ENCODE measurements at places on chromosomes 6 and 20. TPM values are rescaled to one million over a fixed set of nuclear protein-coding genes. Genes with fewer than 3 reads are reported as not detected.
A peak's percentile ranks its signal among the peaks of the same experiment; 100 is the strongest.

GRCh38 chr20:40689943-40690835 is 1.2 kb upstream of the MAFB start:
- DNase-seq, result peak; percentile 92

DNA sequence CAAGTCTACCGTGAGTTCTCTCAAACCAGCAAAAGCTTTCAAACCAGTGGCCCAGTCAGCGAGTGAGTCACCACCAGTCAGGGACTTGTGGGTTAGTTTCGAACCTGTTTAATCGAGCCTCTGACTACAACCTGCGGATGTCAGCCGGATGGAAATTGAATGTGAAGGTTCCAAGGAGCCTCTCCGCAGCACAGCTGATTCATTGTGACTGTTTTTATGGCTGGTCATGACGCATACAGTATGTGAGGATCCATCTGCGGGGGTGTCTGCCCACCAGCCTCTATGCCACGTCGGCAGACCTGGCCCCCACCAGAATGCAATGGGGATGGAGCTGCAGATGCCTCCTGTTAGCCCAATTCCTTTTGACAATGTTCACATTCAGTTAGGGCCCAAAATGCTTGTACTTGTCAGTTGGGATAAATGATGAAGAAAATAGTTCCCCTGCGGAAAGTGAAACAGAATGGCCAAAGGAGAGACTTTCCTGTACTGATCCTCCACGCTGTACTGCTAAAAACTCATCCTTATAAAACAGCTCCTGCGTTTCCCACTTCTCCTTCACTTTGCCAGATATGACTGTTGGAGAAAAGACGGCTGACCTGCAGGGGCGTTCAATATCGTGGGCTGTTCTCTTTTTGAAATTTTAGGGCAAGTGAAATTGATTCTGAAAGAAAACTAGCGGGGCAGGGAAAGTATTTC is 206.6 kb downstream of the TFAP2B start:
- DNase-seq, result no peak

DNA sequence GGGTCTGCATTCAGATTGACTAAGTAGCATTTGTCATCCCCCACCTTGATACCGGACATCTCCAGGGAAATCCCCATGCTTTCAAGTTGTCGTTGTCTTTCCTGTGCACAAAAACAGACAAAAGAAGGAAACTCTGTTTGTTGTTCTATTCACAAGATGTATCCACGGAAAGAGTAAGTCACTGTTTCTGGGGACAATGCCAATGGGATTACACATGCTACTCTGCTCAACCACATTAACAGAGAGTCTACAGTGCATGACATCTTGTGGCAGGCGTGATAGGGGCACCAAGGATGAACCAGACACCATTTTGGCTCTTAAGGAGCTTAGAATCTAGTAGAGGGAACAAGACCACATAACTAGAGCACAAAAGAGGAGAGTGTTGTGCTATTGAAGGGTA is 124.4 kb upstream of the NUP153 start:
- DNase-seq, result no peak

GRCh38 chr6:43186706-43187105 is 4.7 kb downstream of the CUL9 start:
- no peak for DNase-seq

DNA sequence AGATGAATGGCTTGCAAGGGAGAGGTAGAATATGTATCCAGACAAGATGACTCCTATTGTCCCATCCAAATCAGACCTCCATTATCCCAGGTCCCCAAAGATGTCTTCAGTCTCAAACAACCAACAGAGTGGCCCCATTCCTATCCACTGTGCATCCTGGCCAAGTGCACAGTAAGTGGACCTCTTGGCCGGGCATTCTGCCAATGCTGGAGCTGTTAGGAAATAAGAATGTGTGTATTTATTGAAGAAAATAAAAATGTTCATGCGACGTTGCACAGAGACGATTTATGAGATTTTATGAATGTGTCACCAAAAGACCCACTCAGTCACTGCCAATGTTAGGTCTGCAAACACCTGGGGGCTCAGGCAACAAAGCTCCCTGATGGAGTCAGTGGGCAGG is 196.0 kb downstream of the MAFB start:
- no peak for DNase-seq

Gene CTCFL
- total RNA-seq, result not detected

DNA sequence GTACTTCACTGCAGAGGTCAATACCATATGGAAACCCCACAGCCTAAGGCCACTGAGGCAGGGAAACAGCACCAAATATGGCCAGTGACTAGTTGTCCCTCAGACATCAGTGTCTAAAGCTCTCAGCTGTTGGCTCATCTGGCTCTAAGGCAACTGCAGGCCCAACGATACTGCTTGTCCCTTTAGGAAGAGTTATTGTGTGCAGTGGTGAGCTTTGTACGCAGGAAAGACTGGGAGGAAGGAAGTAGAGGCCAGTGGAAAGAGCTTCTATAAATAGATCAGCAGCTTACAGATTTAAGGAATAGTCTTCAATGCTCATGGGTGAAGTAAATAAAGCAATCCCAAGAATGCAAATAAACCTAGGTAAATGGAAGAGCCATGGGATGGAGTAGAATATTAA is 29.3 kb downstream of the DNAAF9 start:
- DNase-seq, result no peak

Gene C4A
- 56.0 TPM for total RNA-seq

DNA sequence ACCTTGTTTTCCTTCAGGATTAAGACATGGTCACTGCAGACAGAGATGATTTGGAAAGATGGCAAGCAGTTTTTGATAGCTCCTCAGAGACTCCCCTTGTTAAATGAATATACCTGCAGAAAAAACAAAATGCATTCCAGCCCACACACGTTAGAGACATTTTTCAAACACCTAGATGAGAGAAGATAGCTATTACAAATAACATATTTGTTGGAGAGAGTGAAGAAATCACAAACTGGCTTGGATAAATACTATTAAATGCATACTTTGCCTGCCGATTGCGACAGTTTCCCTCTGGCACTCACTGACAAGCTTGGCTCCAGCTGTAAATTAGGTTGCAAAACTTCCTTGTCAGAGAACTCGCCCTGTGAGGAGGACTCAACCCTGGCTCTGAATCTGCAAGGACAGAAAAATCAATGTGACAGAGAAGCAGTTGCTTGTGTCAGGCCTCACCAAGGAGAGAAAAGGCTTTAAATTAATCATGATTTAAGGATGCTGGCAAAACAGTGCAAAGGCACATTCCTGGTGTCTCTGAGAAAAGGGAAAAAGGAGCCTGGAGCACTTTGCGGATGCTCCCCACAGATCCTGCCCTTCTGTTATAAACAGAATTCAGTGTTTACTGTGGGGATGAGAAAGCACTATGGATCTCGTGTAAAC is 423.7 kb upstream of the MARCKS start:
- DNase-seq, result no peak

Gene SLC22A16
- 0.16 TPM for total RNA-seq

GRCh38 chr6:167152862-167153261 is 4.9 kb downstream of the GPR31 start:
- DNase-seq, result no peak

Gene ADGRG6
- total RNA-seq, result 17.6 TPM

- no peak for DNase-seq
Measured at GRCh38 chr6:128981716-128982115, 98.8 kb downstream of the LAMA2 start.

DNA sequence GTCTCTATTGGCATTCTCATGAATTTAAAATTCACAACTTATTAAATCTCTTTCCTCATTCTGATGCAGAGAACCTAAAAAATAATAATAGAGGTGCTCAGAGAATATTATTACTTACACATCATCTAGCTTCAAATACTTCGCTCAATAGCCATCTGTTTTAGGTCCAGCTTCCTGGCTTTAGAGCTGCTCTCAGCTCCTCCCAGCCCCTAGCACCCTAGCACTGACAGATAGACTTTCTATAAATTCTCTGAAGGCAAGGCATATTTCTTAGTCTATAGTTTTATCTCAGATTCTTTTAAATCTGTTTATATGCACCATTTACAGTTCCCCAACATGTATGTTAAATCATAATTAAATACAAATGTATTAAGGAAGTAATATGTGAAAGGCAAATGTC is 281.3 kb downstream of the PTPRK start:
- DNase-seq, result no peak

- DNase-seq, result no peak
Measured at GRCh38 chr6:144912474-144912873, 627.3 kb downstream of the UTRN start.

GRCh38 chr6:85455471-85456026 is 5.7 kb downstream of the NT5E start:
- DNase-seq, result no peak

Gene PARD6B
- 29.2 TPM for total RNA-seq

GRCh38 chr6:139580592-139581484 is 206.4 kb upstream of the CITED2 start:
- no peak for DNase-seq

DNA sequence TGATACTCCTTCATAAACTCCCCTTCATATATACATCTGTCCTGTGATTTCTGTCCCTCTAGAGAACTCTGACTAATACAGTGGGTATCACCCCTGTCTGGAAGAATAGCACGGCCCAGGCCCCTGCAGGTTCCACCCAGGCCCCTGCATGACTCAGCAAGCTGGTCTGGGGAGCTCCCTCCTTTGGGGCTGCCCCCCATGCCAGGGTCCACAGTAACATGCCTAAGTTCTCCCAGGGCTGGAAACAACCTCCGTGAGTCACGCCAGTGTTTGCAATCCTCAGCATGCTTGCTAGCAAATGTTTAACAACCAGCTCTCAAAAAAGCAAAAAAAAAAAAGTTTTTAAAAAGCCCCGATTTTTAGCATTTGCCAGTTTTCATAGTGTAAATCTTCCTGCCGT is 134.3 kb upstream of the CDH4 start:
- no peak for DNase-seq

GRCh38 chr6:29676981-29677601 is 3.9 kb downstream of the ZFP57 start:
- DNase-seq, result no peak

DNA sequence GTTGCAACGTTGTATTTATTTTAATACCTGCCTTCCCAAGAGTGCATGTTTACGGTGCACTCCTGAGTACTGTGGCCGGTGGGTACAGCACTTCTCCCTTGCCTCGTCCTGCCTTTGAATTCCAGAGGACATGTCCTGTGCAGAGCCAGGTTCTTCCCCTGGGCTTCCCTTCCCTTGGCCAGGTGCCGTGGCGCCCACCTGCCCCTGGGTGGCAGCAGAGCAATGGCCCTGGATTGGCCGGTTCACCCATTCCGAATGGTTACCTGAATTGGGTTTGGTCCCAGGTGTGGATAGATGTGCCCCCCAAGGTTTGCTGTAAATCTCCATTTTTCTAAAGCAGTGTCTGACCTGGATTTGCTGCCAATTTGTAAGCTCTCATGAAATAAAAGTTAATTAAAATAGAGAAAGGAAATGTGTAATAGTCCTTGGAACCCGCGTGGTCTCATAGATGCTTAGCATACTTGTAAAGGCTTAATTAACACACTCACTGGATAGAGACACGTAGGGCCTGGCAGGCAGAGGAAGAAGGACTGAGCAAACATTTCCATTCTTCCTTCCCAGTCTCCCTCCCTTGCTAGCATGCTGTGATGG is 40.6 kb downstream of the DTD1 start:
- peak; percentile 34 for DNase-seq

Gene FAM209B
- total RNA-seq, result not detected

GRCh38 chr6:98775205-98775604 is 59.2 kb upstream of the POU3F2 start:
- no peak for DNase-seq

Gene SIM1
- not detected for total RNA-seq

DNA sequence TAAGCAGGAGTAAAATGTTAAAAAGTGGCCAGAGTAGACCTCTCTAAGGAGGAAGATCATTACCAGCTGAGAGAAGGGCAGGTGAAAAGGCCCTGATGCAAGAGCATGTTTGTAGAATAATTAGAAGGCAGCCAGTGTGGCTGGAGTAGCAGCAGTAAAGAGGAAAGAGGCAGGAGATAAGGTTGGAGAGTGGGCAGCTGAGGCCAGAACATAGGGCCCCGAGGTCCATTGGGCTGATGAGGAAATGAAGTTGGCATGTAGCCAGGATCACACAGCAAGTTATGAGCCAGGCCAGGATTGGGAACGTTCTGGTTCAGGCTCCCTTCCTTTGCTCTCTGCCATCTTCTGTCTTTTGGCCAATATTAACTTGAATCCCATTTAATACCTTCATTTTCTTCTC is 51.6 kb downstream of the RALY start:
- no peak for DNase-seq

- no peak for DNase-seq
Measured at GRCh38 chr20:47805951-47806350, 20.7 kb upstream of the SULF2 start.

- no peak for DNase-seq
Measured at GRCh38 chr6:131054392-131055250, 8.4 kb downstream of the EPB41L2 start.
